ENCODE measurements at places on chromosomes 1 and 21.

GRCh38 chr1:9284061-9284460 is 8.6 kb upstream of the SPSB1 start:
- DNase-seq: no peak

GRCh38 chr1:186948535-186948934 is 119.8 kb downstream of the PLA2G4A start:
- no peak for DNase-seq

GRCh38 chr1:228497206-228497605 is 10.0 kb downstream of the RNF187 start:
- DNase-seq: no peak

DNA sequence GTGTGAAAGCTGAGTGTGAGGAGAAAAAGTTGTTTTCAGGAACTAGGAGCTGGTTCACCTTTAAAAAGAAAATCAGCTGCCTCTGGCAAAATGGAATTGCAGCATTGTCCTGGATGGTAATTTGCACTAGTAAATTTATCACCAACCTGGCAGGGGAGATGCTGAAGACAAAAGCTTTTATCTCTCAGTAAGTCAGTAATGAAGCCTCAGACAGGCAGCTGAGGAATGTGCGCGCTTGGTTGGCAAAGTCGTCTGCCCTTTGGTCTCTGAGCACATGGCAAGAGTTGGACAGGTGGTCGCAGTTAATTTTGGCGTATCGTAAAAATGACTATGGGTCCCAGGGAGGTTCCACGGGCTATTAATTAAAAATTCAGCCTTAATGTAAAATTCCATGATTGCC is 131.9 kb downstream of the BACH1 start:
- DNase-seq: no peak

DNA sequence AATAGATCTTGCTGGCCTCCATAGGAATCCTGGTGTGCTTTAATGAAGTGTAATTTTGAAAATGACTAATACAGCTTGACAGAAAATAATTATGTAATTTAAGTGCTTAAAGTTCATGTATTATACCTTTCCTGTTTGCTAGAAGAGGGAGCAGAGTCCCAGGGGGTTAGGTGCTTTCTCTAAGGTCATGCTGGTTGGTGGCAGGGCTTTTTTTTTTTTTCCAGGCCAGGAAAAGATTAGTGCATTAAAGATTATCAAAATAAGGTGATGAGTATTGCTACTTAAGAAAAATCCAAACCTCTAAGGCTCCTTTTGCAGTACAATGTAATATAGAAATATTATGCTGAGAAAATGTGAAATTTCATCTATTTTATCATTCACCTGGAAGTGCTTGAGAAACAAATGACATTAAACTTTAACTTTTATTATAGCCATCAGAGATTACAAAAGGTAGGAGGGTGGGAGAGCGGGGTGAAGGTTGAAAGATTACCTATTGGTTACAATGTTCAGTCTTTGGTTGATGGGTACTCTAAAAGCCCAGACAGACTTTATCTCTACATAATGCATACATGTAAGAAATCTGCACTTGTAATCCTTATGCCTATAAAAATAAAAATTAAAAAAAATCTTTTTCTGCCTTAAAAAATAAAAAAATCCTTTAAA is 110.8 kb downstream of the RABGAP1L start:
- no peak for DNase-seq

DNA sequence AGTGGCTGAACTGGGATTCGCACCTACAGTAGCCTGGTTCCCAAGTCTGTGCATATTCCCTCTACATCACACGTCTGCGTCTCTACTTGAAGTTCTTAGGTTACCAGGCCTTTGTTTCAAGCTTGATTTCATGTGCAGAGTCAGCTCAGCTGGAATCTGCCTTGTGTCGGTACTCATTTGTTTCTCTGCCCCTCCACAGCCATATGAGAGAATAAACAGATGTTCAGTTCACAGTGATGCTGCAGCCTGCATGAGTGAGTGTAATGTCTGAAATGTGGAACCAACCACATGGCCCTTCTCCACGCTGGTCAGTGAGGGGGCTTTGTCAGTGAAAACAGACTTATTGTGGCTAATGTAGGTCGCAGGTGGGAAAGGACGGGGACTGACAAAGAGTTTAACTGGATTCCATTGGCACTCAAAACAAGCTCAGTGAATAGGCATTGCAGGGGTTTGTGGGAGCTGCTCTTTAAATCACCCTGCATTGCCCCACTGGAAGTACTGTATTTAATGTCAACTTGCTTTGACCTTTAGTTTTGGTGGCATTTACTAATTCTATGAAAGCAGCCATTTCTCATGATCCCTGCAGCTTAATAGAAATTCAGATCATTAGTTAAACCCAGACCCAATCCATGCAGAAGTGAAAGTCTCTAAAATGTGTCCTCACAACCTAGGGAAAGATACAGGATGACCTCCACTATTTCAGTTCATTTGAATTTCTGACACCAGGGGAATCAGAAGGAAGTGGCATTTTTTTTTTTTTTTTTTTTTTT is 136.4 kb upstream of the FAM78B start:
- no peak for DNase-seq

GRCh38 chr1:160862203-160863060 is at the start of gene CD244:
CD244 (minus strand) TSS chr1:160862887; CDS start chr1:160862677, 210 bp downstream.
- no peak for DNase-seq

GRCh38 chr1:66546047-66546810 is 12.3 kb downstream of the SGIP1 start:
- DNase-seq: no peak

- DNase-seq: no peak
Measured at GRCh38 chr1:225464851-225465792, 37.3 kb upstream of the LBR start.

DNA sequence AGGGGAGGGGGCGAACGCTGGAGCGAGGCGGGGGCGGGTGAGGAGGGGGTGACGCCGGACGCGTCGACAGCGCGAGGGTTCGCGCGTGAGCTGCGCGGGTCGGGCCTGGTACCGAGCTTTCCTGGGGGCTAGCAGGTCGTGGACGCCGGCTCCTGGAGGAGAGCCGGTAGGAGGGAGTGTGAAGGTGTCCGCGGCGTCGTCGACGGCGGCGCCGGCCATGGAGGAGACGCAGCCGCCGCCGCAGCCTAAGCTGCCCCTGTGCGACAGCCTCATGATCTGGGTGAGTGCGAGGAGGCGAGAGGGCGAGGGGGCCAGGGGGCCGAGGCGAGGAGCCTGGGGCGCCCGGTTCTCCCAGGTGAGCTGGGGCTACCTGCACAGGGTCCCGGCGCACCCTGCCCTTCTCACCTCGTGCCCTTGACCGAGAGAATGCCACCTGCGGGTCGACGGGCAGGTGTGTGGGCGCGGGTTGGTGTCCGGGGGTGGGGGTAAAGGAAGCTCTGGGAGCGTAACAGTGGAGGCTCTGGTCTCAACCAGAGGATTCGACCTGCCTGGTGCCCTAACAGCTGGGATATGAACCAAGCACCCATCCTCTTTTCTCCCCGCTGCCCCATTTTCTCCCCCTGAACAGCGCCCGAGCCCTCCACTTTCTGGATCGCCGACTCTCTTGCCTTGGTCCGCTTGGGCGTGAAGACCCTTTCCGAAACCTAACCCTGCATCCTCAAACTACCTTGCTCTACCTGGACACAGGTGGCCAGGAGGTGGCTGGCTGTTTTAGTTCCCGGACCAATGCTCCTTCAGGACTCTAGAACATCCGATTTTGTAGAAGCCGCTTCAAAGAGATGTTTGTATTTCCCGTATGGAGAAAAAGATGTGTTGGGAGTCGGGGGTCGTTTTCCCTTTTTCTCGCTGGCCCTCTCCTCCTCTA is at the start of gene HOOK1:
Gene HOOK1 (plus strand): TSS at position 49 of the 925 bp plus-strand sequence. CDS start 169 bp downstream, at position 218.
- DNase-seq: no peak

- no peak for DNase-seq
Measured at GRCh38 chr1:175173531-175173930, 19.0 kb downstream of the KIAA0040 start.

- DNase-seq: no peak
Measured at GRCh38 chr1:31650161-31651088, 5.7 kb upstream of the PEF1 start.

GRCh38 chr1:42258218-42258617 is 76.8 kb downstream of the FOXJ3 start:
- no peak for DNase-seq

GRCh38 chr1:230136453-230137336 is 69.7 kb downstream of the GALNT2 start:
- no peak for DNase-seq

DNA sequence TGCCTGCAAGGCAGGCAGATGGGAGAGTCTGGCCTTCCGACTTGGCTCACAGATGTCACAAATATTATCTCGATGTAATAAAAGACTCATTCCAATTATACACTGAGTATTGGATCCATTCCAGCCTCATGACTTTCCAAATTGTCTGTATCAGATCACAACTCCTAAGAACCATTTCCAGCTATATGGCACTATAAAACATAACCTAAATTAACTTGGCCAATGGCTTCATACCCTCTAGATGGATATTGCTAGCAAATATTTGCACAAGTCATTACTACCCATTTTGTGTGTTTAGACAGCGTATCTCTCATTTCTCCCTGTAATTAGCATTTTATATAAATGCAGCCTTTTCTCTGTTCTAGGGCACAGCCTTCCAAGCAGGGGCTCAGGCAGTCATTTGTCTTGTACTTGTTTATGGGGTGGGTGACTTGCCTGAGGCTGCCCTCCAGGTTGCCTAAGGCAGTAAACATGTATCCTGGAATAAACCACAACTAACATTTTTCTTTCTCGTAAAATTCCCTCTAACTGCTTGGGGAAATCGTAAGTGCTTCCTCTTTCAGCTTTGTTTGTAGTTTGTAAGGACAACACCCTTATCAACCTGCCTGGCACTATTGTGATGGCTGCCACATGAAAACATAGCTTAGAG is 70.6 kb upstream of the KCNJ6 start:
- no peak for DNase-seq

GRCh38 chr1:227561241-227561907 is 2.0 kb upstream of the ZNF678 start:
- no peak for DNase-seq

GRCh38 chr1:178160736-178161475 is 67.0 kb downstream of the RASAL2 start:
- no peak for DNase-seq

- no peak for DNase-seq
Measured at GRCh38 chr1:65332821-65333220, 23.5 kb downstream of the DNAJC6 start.

GRCh38 chr21:41594268-41594667 is 86.3 kb upstream of the TMPRSS2 start:
- no peak for DNase-seq

DNA sequence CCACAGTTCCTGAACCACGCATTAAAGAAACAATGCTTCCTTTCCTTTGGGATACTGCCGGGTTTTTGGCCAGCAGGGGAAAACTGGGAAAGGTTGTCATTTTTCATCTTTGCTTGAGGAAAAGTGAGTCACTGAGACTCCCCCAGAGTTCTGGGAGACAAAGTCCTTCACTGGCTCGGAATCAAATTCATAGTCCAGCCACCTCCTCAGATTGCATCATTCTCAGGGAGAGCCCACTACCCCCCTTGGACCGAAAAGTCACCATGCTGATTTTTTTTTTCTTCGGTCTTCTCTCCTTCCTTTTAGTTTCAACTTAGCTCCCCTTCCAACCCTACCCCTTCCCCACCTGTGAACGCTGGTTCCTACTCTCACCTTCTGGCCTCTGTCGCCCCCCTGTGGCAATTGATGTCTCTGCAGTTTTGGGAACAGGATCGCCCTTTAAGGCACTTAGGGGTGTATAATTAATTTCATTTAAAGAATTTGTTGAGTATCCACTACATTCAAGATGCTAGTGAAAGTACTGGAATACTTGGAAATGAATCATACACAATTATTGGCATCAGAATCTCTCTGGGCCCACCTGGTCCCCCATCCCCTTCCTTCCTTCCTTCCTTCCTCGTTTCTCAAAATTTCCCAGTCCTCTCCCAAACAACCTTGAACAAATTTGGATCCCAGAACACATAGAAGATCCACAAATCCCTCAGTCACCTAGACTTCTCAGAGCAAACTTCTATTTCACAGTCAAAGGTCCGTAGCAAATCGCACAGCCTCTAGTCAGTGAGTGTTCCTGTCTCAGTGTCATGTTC is 6.9 kb downstream of the ACKR1 start:
- DNase-seq: peak; percentile 35

DNA sequence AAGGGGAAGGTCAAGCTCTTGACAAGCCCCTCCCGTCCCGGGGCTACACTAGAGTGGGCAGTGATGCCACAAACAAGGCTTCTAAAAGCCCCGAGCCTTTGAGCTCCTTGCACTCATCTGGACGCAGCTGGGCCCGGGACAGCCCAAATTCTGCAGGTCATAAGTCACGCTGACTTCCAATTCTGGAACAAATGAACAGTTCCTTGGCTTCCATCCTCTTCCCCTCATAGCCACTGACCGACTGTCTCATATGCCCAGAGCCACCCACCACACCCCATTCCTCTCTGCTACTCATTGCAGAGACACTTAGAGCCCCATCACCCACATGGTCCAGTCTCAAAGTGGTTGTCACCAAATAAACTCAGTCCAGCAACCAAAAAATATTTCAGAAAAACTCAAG is 32.8 kb upstream of the PRELP start:
- DNase-seq: no peak

GRCh38 chr1:214464445-214465287 is 86.7 kb downstream of the PTPN14 start:
- no peak for DNase-seq

GRCh38 chr1:65225179-65225578 is 77.2 kb downstream of the AK4 start:
- DNase-seq: no peak

- DNase-seq: no peak
Measured at GRCh38 chr1:203726417-203726867, 38.5 kb upstream of the LAX1 start.

DNA sequence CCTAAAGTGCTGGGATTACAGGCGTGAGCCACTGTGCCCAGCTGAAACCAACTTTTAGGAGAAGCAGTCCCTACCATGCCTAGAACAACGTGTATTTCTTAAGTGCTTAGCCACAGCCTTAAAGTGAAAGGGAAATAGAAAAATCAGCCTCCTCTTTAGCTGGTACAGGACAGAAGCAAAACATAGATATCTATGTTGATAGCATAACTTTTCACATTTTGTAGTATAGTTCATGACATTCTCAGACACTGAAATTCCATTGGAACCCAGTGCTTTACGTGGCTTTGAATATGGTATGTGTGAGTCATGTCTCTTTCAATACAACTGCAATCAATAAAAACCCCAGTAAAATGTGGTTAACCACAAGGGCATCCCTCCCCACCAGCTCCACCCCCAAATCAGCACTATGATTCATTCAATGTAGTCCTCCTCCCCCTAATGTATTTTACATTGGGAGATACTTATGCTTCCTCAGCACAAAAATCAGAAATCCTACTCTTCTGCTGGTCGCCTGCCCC is 32.1 kb downstream of the TGFB2 start:
- DNase-seq: no peak

Measured in cerebellar nuclear complex (tissue), 1 donor.